ENCODE measurements at places on chromosomes 16 and 17. TPM values are rescaled to one million over a fixed set of nuclear protein-coding genes. Genes with fewer than 3 reads are reported as not detected.
A peak's percentile ranks its signal among the peaks of the same experiment; 100 is the strongest.

- DNase-seq = peak; percentile 73
Measured at GRCh38 chr17:66347661-66348514, 45.5 kb downstream of the PRKCA start.

- DNase-seq = no peak
Measured at GRCh38 chr17:46922487-46922803, 515 bp upstream of the GOSR2 start.

GRCh38 chr16:29644338-29644857 is 18.6 kb upstream of the SPN start:
- no peak for DNase-seq

- DNase-seq = no peak
Measured at GRCh38 chr16:58411736-58412614, 19.7 kb downstream of the GINS3 start.

- no peak for DNase-seq
Measured at GRCh38 chr17:3503285-3503684, 27.5 kb downstream of the ASPA start.

DNA sequence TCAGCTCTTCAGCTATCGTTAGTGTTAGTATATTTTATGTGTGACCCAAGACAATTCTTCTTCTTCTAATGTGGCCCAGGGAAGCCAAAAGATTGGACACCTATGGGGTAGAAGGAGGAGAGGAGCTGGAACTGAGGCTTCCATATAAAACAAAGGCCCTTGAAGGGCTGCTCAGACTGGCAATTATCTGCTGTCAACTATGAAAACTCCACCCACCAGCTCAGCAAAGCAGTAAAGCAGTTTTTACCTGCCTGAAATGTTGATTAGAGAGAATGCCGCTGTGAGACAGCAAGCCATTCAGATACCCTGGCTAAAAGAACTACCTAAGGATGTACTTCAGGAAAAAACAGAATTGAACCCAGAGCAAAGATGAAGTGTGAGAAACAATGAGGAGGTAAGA is 45.9 kb upstream of the GNAO1 start:
- no peak for DNase-seq

GRCh38 chr17:77429969-77430752 is 289.4 kb downstream of the SEC14L1 start:
- peak; percentile 99 for DNase-seq

DNA sequence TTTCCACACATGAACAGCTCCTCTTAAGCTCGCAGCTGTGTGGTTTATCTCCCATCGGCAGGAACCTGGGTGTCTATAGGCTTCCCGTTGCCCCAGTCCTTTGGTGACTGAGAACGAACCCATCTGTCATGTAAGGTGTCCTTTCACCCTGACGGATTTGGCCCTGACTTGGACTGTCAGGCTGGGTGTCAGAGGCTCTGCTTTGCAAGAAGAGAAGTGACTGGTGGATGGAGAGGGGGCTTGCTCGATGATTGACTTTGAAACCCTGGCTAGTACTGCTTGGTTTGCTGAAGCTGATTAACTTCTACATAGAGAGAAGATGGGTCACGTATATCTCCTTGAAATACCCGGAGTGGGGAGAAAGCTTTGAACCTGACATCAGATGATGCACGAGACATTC is 42.9 kb downstream of the COX4I1 start:
- no peak for DNase-seq

GRCh38 chr16:57372372-57373116 is at the start of gene CX3CL1:
TSS of gene CX3CL1 (plus strand) at chr16:57372490. CDS start at chr16:57372569, 79 bp downstream.
- peak; percentile 61 for DNase-seq

DNA sequence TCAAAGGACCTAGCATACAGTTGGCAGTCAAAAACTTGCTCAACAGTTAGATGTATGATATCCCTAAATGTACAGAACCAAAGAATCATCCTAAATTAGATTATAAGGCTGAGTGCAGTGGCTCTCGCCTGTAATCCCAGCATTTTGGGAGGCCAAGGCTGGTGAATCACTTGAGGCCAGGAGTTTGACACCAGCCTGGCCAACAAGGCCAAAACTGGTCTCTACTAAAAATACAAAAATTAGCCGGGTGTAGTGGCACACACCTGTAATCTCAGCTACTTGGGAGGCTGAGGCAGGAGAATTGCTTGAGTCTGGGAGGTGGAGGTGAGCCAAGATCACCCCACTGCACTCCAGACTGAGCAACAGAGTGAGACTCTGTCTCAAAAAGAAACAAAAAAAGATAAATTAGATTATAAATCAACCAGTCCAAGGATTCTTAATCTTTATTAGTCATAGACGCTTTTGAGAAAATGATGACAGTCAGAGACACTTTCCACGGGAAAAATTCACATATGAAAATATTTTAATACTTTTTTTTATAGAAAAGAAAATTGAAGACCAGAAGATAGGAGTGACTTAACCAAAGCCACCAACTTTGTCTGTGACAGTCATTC is 77.6 kb downstream of the MMD start:
- DNase-seq = no peak

DNA sequence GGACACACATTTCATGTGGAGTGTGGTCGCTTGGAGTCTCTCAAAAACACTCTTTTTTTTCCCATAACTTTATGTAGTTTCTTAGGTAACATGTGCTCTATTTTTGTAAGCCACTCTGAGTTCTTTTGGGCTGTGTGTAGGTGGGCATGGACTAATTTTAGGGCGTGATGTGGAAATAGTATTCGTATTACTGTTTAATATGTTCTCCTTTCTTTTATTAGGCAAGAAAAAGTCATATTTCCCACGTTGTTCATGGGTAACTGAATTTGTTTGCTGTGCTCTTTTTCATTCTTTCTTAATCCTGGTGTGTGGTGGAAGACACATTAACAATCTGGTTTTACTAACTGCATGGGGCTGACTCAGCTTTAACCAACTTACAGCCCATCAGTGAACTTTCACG is 27.4 kb downstream of the NDEL1 start:
- DNase-seq = peak; percentile 93

DNA sequence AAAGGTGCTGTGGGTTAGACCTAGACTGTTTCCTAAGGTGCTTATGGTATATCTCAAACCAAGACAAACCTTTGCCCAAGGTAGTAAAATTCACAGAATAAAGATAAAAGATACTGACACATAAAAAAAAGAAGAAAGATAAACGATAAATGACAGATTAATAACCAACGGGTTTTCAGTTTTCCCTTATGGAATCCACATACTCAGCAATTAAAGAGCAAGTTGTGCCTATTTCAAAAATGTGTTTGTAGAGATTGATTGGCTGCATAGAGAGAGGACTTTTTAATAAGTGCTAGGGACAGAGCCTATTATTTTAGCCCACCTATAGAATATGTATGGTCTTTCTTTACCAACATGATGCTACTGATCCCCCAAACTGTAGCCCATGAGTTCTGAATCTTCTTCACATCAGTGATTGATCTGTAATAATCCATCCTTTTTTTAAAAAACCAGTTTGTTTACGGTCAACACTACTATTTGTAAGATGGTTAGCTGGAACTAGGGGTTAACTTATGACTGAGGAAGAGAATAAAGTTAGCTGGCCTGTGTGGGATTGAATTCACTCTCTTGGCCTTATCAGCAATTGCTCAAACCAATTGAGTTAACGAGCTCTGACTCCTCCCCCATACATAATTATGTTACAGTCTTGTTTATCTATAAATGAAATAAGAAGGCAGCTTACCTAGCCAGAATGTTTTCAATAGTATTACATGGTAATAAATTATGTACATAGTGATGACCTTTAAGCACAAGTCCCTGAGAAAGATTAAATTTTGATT is 53.8 kb downstream of the SNX11 start:
- no peak for DNase-seq

The SYT17 gene
- polyA plus RNA-seq = not detected

The COPRS gene
- 113 TPM for polyA plus RNA-seq

The HASPIN gene
- polyA plus RNA-seq = 1.1 TPM

The SLC22A31 gene
- not detected for polyA plus RNA-seq

The CCL7 gene
- polyA plus RNA-seq = 2.4 TPM

Measured in GM23248 (cell line).